ENCODE measurements at places on chromosomes 1 and 21.

GRCh38 chr1:51172811-51173210, 63.3 kb upstream of the RNF11 start:
- DNase-seq: no peak

DNA sequence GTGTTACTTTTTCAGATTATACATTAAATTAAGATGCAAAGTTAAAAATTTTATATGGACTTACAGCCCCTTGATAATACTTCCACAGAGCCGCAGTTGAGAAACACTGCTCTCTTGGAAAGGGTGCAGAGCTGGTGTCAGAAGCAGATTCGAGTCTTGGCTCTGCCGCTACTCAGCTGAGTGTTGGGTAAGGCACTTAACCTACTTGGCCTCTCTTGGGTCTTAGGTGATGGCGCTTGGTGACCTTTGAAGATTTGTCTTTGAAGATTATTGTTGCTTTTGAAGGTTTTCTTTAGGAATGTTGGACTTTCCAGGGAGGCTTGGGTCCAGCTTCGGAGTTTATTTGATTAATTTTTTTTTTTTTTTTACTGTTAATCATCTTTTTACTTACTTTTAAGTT, 48.5 kb downstream of the CAMTA1 start:
- no peak for DNase-seq

GRCh38 chr1:225651872-225652728, 823 bp downstream of the ENAH start:
- no peak for DNase-seq

- no peak for DNase-seq
These were observed 80.3 kb downstream of the KCNT2 start for GRCh38 chr1:196527919-196528318.

DNA sequence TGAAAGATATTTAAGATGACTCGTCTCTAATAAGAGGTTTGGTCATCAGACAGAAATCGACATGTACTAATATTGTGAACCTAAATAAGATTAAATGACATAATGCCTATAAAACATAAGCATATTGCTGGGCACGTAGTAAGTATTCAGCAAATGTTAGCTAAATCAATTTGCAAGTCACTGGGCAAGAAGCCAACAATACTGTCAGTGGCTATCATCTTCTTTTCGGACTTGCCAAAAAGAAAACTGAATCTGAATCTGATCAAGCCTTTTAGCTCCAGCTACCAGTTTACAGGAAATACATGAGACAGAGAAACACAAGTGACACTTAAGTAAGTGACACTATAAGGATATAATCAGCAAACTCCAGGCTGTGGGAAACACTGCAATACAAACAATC, 46.0 kb downstream of the RPL5 start:
- no peak for DNase-seq

DNA sequence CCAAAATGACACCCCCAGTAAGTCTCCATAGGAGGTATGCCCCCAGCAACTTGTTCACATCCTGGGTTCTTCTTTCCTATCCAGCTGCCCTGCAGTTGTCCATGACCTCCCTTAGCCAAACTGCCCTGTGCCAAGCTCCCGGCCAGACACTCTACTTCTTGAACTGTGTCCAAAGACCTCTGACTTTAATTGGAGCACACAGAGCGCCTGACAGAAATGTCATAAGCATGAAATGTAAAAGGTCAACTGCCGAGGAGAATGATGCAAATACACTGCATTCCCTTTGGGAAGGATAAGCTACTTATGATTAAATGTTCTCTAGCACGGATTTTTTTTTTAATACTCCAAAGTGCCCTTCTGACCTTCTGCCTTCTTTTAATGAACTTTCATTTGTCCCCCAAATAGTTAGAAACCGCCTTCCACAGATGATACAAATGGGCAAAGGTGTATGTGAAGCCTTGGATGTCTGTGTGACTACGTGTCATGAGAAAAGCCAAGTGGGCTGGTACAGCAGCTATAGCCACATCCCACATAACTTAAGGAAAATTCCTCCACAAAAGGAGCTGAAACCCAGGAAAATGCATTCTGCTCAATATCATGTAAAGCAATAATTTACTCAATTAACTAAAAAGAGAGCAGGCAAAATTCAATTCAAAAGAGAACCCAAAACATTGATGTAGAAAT, 26.8 kb downstream of the PALMD start:
- DNase-seq: no peak
